ENCODE measurements at places on chromosomes 4 and X.

GRCh38 chr4:180057299-180057721 is 2185.9 kb upstream of the TENM3 start:
- DNase-seq, result peak; percentile 45

DNA sequence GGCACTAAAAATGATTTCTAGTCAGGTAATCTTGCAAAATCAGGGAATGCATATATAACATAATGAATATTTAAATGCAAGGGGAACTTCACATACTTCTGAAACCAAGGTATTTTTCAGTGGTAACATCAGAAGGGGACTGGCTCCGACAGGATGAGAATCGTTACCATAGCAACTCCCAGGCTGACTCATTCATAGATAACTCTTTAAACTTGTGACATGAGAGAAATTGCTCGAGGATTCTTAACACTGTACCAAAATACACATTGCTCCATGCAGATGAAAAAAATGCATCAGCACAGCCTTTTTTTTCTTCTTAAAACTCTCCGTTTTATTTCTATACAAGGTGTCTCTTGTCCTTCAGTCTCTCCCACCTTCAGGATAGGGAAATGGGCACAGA is 114.3 kb downstream of the GABRB1 start:
- peak; percentile 21 for DNase-seq

- DNase-seq, result no peak
Measured at GRCh38 chr4:165738571-165738970, 134.5 kb upstream of the TLL1 start.

- no peak for DNase-seq
Measured at GRCh38 chr4:178602833-178603232, 1160.6 kb upstream of the AGA start.

- DNase-seq, result no peak
Measured at GRCh38 chrX:101803451-101803850, 128.4 kb downstream of the ZMAT1 start.

- no peak for DNase-seq
Measured at GRCh38 chrX:40933132-40933705, 152.0 kb upstream of the USP9X start.

- DNase-seq, result no peak
Measured at GRCh38 chrX:84118769-84119168, 69.2 kb downstream of the RPS6KA6 start.

DNA sequence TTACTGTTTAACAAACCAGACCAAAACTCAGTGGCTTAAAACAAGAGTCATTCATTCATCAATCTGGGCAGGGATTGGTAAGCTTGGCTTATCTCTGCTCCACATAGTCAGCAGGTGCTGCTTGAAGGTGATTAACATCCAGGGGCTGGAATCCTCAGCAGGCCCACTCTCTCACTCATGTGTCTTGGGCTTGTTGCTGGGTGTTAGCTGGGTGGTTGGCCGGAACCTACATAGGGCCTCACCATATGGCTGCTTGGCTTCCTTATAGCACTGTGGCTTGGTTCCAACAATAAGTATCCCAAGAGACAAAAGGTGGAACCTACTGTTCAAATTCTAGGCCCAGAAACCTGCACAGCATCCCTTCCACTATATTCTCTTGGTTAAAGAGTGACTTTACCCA is 125.0 kb downstream of the RASGEF1B start:
- no peak for DNase-seq

GRCh38 chr4:15848191-15848842 is 70.2 kb downstream of the CD38 start:
- peak; percentile 60 for DNase-seq

DNA sequence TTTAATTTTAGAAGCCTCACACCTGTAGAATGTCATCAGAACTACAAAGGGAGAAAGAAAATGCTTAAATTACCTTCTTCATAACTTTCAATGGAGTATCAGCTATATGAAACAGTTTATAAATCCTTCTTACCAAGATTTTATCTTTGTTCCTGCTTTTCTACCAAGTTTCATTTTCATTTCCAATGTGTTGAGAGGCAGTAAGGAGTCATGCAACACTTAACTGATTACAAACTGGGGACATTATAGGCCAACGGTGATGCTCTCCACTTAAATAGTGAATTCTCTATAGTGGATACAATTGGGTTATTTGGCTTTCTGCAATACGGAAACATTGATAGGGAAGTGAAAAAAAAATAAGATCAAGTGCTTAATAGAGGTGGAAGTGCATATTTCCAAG is 145.2 kb upstream of the FTHL17 start:
- no peak for DNase-seq

- no peak for DNase-seq
Measured at GRCh38 chr4:57156242-57156990, 46.2 kb upstream of the IGFBP7 start.

DNA sequence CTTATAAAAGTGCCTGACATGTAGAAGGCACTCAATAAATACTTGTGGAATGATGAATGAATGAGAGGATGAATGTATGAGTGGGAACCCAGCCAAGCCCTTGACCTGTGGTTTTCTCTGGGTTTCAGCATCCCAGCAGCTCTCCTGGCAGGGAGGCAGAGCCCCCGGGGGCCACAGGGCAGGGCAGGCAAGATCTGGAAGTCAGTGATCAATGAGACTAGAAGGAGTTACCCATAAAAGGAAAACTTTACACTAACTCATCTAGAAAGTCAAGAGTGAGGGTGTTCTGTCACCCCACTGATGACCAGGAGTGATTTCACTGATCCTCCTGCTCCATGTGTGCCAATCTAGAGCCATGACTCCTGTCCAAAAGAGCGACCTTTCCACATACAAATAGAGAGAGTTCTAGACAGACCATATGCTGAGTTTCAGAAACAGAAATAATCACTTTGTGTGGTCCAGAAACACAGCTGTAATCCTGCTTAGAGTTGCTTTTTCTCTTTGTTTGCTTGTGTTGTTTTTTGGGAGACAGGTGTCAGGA is 37.4 kb downstream of the MGARP start:
- no peak for DNase-seq

GRCh38 chr4:75698963-75699228 is 25.5 kb upstream of the USO1 start:
- DNase-seq, result no peak

DNA sequence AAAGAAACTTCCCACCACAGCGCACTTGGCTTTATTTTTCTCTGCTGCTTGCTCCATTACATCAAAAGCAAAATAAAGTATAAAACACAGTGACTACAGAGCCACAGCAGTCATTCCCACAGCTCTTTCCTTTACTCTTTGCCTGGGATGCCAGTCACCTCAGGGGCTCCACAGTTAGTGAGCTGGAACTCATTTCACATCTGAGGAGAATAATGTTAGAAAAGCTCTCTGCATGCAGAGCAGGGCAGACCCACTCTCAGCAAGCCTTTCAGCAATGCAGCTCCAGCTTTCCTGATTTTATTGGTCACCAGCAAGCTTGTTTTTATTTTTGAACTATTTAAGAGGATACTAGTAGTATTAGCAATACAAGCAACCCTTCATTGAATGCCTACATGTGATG is 13.8 kb downstream of the GRXCR1 start:
- DNase-seq, result no peak

- no peak for DNase-seq
Measured at GRCh38 chr4:19850909-19851308, 400.8 kb upstream of the SLIT2 start.

- DNase-seq, result no peak
Measured at GRCh38 chr4:53043891-53044650, 182.0 kb downstream of the RASL11B start.

DNA sequence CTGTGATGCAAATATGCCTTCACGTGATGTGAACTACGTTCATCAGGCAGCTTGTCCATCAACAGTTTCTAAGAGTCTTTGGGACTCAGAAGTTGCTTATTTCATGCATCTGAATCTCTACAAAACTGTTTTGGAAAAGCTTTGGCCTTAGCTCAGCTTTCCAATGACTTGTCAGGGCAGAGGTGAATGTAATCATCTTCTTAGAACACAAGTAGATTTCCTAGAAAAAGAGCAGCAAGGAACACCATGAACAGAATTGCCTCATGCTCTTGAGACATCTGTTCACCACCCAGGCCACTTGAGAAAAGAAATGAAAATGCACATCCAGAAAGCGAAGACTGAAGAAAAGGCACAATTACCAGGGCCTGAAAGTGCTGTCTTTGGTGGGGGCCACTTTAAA is 105.8 kb upstream of the PDHA1 start:
- DNase-seq, result no peak

GRCh38 chr4:8468746-8469535 is 28.4 kb downstream of the TRMT44 start:
- peak; percentile 79 for DNase-seq

DNA sequence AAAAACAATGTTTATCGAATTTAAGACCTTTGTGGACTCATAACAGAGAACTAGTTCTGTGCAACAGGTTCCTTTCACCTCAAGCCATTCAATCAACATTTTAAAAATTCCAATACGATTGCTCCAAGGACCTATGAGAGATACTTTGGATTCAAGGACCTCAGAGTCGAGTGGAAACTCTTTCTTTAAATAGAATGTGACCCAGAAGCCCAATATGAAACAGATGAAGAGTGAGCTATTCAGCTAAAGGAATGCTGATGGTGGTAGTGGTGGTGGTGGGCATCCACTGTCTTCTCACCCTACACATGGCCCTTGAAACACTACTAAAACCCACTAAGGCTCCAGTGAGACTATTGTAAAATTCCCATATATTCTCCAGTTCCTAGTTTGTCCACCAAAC is 257.2 kb downstream of the DMD start:
- DNase-seq, result no peak

GRCh38 chr4:73415807-73416238 is 11.7 kb downstream of the ALB start:
- no peak for DNase-seq

GRCh38 chr4:161906836-161907589 is 256.8 kb downstream of the FSTL5 start:
- DNase-seq, result no peak

Data from NB4 (cell line).